ENCODE measurements at places on chromosomes 4 and X. TPM values are rescaled to one million over a fixed set of nuclear protein-coding genes. Genes with fewer than 3 reads are reported as not detected.
A peak's percentile ranks its signal among the peaks of the same experiment; 100 is the strongest.

The SOX3 gene
- total RNA-seq, result not detected

The TCEAL5 gene
- total RNA-seq, result 0.54 TPM

The PKD2 gene
- 84.5 TPM for total RNA-seq

The MAGEB10 gene
- not detected for total RNA-seq

The KCND1 gene
- total RNA-seq, result 1.8 TPM

The NLGN4X gene
- total RNA-seq, result 6.7 TPM

The EMCN gene
- 22.5 TPM for total RNA-seq

The CSAG2 gene
- not detected for total RNA-seq

The PCSK1N gene
- 2.3 TPM for total RNA-seq

GRCh38 chrX:40109288-40110008 lies 11.7 kb upstream of the BCOR start:
- peak; percentile 28 for ATAC-seq
- H3K27ac ChIP-seq, result peak overlapping the region; percentile 80
- H3K4me1 ChIP-seq, result no peaks in the 10 kb centered on the region

DNA sequence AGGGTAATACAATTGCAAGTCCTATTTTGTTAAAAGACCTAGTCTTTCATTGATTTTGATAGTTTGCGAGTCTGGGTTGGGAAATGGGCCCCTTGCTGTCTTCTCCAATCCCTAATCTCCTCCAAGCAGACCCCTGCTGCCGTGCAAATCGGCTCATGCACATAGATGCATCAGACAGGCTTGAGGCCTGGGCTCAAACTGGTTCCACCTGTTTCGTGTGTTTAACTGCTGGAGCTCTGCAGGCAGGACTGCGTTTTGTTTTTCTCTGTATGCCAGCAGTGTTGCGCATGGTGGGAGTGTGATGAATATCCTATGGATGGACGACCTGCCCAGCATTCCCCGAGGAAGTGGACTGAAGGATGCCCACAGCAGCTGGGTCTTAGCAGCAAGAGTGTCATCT lies 133.9 kb downstream of the PDGFRA start:
- no peaks in the 10 kb centered on the region for H3K27me3 ChIP-seq
- ATAC-seq, result no peak
- H3K36me3 ChIP-seq, result no peaks in the 10 kb centered on the region
- H3K4me1 ChIP-seq, result peaks cover 16% of the 10 kb centered on the region

DNA sequence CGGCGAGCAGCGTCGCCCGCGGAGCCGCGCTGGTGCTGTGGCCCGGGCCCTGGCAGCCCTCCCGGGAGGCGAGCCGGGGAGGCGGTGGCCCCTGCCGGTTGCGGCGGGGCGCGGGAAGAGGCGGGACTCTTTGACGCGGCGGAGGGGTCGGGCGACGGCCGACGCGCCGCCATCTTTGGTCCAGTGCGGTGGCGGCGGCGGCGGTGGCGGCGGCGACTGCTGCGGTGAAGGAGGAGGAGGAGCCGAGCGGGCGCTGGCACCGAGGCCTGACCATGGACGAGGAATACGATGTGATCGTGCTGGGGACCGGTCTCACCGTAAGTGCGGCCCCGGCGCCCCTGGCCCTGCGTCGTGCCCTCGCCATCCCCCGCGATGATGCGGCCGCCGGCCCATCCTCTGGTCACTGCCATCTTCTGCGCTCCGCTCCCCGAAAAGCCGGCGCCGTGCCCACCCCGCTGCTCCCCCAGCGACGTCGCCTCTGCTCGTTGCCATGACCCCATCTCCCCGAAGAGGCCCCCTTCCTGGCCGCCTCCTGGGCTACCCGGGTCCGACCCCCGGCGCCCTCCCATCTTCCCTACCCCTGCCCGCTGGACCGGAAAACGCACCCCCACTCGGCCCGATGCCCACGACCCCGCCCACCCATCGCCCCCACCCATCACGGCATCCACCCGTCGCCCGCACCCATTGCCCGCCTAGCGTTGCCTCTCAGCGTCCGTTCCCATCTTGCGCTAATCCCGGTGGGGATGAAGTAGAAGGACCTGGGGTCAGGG lies at the start of gene GDI1:
Gene GDI1 (plus strand): TSS at position 172 of the 770 bp plus-strand sequence. CDS start 101 bp downstream, at position 273.
- no peaks in the 10 kb centered on the region for H3K4me1 ChIP-seq
- H3K4me3 ChIP-seq, result peak within 1 kb of the TSS; percentile 83
- peaks cover 65% of the 10 kb centered on the region for H3K36me3 ChIP-seq
- ATAC-seq, result peak; percentile 74
- no peaks in the 10 kb centered on the region for H3K27me3 ChIP-seq

- no peak overlapping the region for H3K4me3 ChIP-seq
- no peaks in the 10 kb centered on the region for H3K27me3 ChIP-seq
- no peak for ATAC-seq
These were observed 413.8 kb downstream of the RAPGEF2 start for GRCh38 chr4:159516556-159517140.

GRCh38 chr4:110042545-110043517 lies 130.1 kb downstream of the EGF start:
- H3K4me1 ChIP-seq, result no peaks in the 10 kb centered on the region
- no peak for ATAC-seq
- no peaks in the 10 kb centered on the region for H3K36me3 ChIP-seq
- no peaks in the 10 kb centered on the region for H3K27me3 ChIP-seq
- no peak overlapping the region for H3K27ac ChIP-seq

DNA sequence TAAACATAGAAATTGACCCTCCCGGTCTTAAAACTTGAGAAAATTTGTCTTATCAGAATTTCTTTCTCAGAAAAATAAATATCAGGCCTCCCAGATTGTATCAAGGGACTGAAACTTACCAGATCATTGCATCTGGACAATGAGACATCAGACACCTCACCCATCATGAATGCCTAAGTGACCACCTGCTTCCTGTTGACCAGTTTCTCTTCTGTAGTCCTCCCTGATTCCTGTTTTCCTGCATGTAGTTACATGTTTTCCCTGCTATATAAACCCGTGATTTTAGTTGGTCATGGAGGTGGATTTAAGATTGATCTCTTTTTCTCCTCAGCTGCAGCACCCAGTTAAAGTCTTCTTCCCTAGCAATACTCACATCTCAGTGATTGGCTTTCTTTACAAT lies 548.1 kb downstream of the PPP4R3C start:
- ATAC-seq, result no peak
- no peaks in the 10 kb centered on the region for H3K27me3 ChIP-seq
- no peak overlapping the region for H3K27ac ChIP-seq
- no peaks in the 10 kb centered on the region for H3K4me1 ChIP-seq

DNA sequence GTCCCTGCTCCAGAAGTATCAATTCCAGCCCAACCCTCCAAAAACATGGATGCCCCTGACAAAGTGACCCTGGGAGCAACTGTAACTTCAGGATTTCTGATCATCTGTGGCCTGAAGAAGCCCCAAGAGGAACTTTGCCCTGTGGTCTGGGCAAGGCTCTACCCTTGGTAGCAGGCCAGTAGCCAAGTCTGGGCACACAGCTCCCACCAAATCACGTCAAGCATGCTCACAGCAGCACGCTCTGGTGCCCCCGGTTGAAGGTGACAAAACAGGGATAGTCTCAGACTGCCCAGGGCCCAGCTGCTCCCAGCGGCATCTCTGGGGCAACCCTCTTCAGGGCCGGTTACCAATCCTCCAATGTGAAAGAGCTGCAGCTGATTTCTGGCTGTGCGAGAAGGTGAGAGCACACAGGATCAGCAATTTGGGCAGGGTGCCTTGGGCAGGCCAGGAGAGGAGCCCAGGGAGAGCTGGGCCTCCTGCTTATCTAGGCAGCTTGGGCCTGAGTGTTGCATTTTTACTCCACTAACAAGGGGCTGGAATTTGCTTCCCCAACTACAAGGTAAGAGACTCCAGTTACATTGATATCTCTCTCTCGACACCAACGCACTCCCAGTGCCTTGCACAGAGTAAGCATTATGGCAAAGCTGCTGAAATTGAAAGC lies 418.1 kb downstream of the BCOR start:
- no peak overlapping the region for H3K4me3 ChIP-seq
- no peaks in the 10 kb centered on the region for H3K4me1 ChIP-seq
- H3K27me3 ChIP-seq, result no peaks in the 10 kb centered on the region
- no peak overlapping the region for H3K27ac ChIP-seq

DNA sequence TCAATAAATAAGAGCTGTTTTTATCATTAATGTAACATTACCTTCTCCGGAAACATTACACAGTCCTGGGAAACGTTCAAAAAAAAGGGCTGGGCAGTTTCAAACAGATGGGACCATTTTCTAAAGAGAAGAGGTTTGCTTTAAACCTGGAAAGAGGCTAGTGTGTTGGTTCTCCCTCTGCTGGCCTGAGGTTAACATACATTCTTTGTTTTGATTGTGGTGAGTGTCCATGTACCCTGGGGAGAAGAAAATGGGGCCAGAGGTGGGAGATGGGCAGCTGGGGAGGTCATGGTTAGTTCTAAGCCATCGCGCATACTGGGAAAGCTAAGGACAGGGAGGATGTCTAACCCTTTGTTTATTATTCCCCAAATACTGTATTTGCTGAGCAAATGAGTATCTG lies 194.7 kb downstream of the CPEB2 start:
- ATAC-seq, result no peak
- H3K4me1 ChIP-seq, result no peaks in the 10 kb centered on the region
- H3K4me3 ChIP-seq, result no peak overlapping the region
- no peaks in the 10 kb centered on the region for H3K27me3 ChIP-seq
- H3K36me3 ChIP-seq, result no peaks in the 10 kb centered on the region
- H3K27ac ChIP-seq, result no peak overlapping the region

DNA sequence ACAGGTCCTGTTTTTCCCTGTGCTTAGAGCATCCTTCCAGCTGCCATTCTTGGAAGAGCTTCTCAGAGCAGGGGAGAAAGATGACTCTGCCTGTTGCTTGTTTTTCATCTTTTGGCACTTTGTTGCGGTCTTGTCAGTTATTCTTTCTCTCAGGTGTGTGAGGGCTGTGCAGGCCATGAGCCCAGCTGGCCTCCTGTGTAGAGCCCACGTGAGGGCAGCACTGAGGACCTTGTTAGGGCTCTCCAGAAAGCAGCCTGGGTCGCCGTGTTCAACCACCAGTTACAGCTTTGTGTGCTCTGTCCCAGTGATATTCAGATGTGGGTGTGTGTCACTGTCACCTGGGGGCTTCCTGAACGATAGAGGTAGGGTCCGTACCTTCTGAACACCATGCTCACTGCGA lies 52.8 kb downstream of the NOP14 start:
- H3K4me3 ChIP-seq, result no peak overlapping the region
- H3K27me3 ChIP-seq, result no peaks in the 10 kb centered on the region
- no peaks in the 10 kb centered on the region for H3K36me3 ChIP-seq
- H3K4me1 ChIP-seq, result no peaks in the 10 kb centered on the region

DNA sequence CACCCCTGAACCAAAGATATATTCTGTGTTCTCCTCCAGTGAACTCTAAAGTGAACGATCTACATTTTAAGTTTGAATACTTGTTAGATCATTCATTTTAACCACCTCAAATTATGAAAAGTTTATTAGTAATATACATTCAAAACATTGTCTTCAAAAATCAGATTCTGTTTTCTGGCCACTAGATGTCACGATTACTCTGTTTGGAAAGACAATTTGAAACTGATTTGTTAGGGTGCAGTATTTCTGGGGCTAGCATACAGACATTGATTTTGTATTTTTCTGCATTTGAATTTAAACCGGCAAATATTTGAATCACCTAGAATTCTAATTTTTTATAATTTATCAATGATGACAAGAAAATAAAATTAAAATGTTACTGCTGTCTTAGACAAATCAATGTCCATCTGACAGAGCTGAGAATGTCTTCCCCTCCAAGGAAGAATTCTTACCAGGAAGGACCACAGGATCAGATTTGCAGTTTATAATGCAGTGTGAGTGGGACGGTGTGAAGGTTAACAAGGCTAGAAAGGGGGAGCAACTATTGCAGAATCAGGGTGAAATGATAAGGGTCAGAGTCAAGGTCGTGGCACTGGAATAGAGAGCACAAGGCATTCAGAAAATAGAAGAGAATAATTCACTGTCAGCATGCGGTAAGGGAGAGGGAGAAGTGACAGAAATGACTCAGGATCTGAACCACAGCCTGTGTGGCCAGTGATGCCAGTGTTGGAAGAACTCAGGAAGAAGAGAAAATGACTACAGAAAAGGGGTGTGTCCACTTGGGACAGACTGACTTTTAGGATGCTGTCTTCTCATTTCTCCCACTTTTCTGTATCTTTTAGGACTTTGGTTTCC lies 91.6 kb downstream of the ANXA10 start:
- no peak overlapping the region for H3K4me3 ChIP-seq
- no peaks in the 10 kb centered on the region for H3K36me3 ChIP-seq
- H3K4me1 ChIP-seq, result no peaks in the 10 kb centered on the region

DNA sequence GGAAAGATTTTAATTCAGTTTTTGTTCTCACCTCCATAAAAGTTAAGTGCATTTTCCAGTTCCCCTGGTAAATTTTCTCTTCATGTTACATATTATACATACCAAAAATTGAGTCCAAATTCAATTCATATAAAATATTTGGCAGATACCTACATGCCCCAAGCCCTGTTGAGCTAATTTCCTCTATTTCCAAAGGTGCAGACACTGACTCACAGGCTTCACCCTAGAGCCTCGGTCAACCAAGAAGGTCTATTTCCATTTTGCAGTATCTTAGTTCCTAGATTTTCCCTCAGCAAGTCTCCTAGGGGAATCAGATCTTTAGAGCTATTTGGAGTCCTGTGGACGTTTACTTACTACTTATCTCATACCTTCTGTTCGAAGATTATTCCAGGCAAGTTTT lies 174.4 kb downstream of the TSPAN5 start:
- H3K27ac ChIP-seq, result no peak overlapping the region
- H3K4me1 ChIP-seq, result no peaks in the 10 kb centered on the region
- ATAC-seq, result no peak

DNA sequence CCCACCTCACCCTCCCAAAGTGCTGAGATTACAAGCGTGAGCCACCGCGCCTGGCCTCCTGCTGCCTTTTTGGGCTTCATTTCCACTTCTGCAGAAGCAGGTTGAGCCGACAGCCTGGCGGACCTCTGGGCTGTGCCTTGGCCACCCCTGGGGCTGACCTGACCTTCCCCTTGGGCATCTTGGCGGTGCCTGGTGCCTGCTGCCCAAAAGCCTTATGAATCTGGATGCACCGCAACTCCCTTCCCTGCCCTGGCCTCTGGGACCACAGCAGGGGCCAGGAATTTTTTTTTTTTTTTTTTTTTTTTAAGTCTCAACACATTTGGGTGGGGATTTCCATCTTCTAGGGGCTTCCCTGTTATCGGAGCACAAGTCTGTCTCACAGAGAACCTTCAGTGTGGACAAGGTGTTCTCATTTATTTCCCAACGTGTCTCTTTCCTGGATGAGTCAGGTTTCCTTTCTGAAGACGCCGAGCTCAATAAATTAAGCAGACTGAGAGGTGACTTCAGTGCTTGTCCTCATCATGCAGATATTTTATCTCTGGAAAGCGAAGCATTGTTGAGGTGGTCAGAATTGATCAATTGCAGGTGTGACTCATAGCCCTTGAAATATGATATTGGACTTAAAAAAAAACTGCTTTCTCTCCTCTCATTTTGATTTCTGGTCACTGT lies 79.7 kb downstream of the SHROOM2 start:
- H3K4me3 ChIP-seq, result no peak overlapping the region
- no peak overlapping the region for H3K27ac ChIP-seq
- H3K4me1 ChIP-seq, result no peaks in the 10 kb centered on the region
- no peaks in the 10 kb centered on the region for H3K36me3 ChIP-seq

DNA sequence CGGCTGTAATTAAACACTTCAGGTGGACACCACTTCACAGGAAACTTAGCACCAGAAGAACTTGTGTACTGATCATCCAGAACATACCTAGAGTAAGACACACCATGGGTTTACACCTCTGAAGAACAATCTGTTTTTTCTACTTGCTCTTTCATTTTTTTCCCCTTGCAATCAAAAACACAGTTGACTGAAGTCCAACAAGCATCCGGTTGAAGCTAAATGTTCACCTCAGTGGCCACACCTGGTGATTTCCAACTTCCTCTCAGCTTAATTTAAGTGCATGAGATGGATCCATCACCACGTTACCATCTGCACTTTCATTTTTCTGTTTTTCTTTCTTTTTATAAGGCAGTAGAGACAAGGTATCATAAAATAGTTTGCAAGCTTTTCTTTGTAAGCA lies 4.9 kb upstream of the TXK start:
- H3K4me3 ChIP-seq, result no peak overlapping the region
- H3K27ac ChIP-seq, result no peak overlapping the region
- ATAC-seq, result no peak
- no peaks in the 10 kb centered on the region for H3K27me3 ChIP-seq
